ENCODE measurements at places on chromosomes 11 and 22. TPM values are rescaled to one million over a fixed set of nuclear protein-coding genes. Genes with fewer than 3 reads are reported as not detected.

Gene MS4A4A
- not detected for total RNA-seq

Gene GLYATL2
- 3.3 TPM for total RNA-seq

Gene ACAD8
- total RNA-seq, result 15.2 TPM

Gene HSPB2
- 3.3 TPM for total RNA-seq

Gene CHRM4
- total RNA-seq, result not detected

Gene MPPED2
- total RNA-seq, result not detected

Gene DDX10
- 15.7 TPM for total RNA-seq

Gene RPS19BP1
- 39.6 TPM for total RNA-seq

Gene ISX
- not detected for total RNA-seq

Gene RIBC2
- total RNA-seq, result 5.7 TPM

Gene AQP11
- total RNA-seq, result 2.8 TPM

Gene C11orf87
- total RNA-seq, result not detected

GRCh38 chr11:17839450-17839849 lies 104.9 kb downstream of the KCNC1 start:
- DNase-seq, result no peak

GRCh38 chr11:104410336-104410735 lies 246.4 kb upstream of the PDGFD start:
- peak; percentile 10 for DNase-seq

DNA sequence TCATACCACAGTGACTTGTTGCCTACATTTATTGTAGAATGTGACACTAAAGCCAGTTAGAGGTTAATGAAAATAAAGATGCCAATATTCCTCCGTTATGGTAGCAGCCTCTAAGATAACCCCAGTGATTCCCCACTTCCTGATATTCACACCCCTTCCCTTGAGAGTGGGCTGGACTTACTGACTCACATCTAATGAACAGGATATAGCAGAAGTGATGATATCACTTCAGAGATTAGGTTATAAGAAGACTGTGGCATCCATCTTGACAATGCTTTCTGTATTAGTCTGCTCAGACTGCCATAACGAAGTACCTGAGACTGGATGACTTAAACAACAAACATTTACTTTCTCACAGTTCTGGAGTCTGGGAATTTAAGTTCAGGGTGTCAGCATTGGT lies 149.6 kb upstream of the MTNR1B start:
- DNase-seq, result no peak

DNA sequence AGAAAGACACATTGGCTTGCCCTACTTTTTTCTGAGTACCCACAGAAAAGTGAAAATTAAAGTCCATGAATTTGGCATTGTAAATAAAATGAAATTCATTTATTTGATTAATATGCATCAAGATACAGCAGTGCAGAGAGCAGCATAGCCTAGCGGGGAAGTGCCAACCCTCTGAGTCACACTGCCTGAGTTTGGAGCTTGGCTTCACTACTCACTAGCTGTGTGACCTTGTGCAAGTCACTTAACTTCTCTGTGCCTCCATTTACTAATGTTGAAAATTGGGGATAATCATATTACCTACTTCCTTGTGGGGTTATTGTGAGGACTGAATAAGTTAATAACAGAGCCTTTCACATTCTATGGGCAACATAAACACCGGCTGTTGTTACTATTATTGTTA lies 111.5 kb upstream of the CSNK2A3 start:
- DNase-seq, result peak; percentile 4

GRCh38 chr11:71311928-71312510 lies 59.6 kb upstream of the SHANK2 start:
- DNase-seq, result no peak

- no peak for DNase-seq
Observed at GRCh38 chr22:37784829-37785495, 22.8 kb upstream of the GCAT start.

DNA sequence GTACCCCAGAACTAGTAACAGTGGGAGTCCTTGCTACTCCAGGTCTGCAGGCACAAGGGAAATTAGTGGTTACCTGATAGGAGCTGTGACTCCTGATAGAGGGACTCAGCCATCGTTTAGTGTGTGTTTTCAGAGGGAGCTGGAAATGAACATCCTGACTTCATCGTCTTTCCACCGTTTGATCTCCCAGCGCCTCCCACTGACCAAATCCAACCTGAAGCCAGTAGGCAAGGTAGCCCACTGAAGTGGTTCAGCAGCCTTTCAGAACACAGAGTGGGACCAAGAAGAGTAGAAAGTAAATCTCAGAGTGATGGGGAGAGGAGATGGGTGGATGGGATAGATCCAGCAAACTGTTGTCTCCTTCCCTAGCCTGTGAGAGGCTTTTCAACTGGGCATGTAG lies 385.9 kb downstream of the INSC start:
- no peak for DNase-seq

GRCh38 chr11:10511181-10511621 lies 29.8 kb downstream of the RNF141 start:
- DNase-seq, result no peak

- no peak for DNase-seq
Observed at GRCh38 chr22:41911001-41911611, 3.8 kb downstream of the SHISA8 start.

DNA sequence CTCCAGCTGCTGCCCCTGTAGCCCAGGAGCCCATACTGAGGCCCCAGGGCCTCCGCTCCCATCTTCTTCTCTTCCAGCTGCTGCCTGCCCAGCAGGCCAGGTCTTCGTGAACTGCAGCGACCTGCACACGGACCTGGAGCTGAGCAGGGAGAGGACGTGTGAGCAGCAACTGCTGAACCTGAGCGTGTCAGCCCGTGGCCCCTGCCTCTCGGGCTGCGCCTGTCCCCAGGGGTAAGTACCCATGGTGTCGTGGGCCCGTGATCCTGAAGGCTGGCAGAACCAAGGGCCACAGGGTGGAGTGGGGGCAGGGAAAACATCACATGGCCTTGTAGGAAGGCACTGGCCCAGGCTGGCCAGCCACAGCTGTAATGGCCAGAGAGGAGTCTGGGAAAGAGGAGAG lies 31.2 kb downstream of the OTOG start:
- no peak for DNase-seq

DNA sequence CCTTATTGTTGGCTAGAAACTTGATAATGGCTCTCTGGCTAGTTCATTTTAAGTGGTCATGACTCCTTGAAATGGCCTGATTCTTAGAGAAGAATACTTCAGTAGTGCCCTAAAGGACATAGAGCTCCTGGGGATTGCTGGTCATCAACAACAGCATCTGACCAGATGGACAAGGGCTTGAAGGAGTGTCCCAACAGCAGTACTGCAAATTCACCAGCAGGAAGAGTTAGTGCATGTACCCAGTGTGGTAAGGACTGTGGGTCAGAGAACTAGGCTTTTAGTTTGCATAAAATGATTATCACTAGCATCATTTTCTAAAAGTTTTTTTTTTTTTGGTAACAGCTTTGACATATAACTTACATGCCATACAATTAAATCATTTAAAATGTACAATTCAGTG lies 39.5 kb upstream of the CUL5 start:
- DNase-seq, result no peak

GRCh38 chr11:94449437-94449836 lies 44.2 kb downstream of the MRE11 start:
- peak; percentile 80 for DNase-seq

GRCh38 chr11:102279641-102280170 lies 37.6 kb upstream of the BIRC3 start:
- peak; percentile 70 for DNase-seq

DNA sequence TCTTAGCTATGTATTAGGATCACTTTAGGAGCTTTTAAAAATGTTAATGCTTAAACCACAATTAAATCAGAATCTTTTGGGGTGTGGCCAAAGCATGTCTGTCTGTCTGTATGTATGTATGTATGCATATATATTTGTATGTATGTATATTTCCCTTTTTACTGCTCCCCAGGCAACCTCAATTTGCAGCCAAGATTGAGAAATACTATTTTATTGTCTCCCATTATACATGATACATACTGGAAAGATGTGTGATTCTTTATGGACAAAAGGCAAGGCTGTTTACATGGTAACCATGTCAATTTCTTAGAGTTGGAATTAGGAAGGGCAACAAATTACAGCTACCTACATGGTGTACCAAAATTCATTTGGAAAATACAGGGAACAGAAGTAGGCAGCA lies 783.6 kb downstream of the ETS1 start:
- no peak for DNase-seq

GRCh38 chr11:31824879-31825837 lies 14.0 kb upstream of the PAX6 start:
- DNase-seq, result no peak

DNA sequence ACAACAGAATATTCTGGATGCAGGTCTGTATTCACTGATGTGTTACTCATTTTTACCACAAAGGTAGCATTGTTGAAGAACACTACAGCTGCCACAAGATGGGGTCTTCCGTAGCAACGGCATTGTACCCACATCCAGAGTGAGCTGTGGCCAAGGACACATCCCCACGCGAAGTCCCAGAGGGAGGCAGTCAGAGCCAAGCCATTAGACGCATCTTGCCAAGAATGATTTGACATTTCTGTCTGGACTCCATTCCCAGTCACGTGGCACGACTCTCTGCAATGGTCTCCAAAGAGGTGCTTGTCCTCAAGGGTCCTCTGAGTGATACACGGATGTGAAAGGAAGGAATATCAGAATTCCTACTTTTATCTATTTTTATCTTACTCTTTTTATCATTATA lies 15.5 kb downstream of the OPCML start:
- no peak for DNase-seq

GRCh38 chr11:85752890-85753581 lies 57.9 kb downstream of the SYTL2 start:
- no peak for DNase-seq

GRCh38 chr11:12186701-12187100 lies 76.3 kb downstream of the MICAL2 start:
- DNase-seq, result no peak

- DNase-seq, result no peak
Observed at GRCh38 chr11:62892077-62892922, 11.6 kb downstream of the SLC3A2 start.

DNA sequence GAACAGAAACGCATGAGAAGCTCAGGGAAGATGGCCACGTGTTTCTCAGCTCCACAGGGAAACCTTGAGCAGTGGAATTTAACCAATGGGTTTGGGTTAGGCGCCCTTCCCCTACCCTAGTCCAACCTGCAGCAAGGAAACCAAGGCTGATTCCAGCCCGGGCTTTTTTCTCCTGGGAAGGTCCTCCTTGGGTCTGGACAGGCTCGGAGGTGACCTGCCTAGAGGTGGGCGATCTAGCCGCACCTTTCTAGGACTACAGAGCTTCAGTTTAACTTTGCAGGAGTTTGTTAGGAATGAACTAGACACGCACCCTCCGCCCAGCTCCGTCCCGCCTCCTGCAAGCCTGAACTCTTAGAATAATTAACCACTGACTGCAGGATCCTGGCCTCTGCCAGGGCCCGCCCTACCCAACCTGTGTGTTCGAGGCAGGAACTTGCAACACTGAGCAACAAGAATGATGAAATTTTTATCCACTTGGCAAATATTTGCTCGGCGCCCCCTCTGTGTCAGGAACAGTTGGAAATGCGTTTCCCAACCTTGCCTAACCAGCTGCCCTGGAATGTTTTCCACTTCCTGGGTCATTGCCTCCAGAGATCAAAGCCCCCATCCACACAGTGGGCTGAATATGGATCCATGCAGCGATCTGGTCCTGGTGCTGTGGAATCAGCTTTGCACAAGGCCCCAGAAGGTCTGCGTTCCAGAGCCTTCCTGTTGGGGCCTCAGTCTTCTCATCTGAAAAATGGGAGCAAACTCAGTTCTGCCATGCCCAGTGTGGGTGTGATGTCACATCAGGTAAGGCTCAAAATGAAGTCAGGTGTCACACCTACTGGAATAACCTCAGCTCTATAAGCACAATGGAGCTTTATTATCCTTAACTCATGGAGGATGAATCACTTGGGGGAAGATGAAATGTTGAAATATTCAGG lies 13.3 kb downstream of the MPST start:
- peak; percentile 85 for DNase-seq

- DNase-seq, result no peak
Observed at GRCh38 chr11:93563857-93564256, 20.7 kb upstream of the SMCO4 start.

GRCh38 chr22:44292521-44292920 lies 20.2 kb downstream of the SHISAL1 start:
- DNase-seq, result no peak

DNA sequence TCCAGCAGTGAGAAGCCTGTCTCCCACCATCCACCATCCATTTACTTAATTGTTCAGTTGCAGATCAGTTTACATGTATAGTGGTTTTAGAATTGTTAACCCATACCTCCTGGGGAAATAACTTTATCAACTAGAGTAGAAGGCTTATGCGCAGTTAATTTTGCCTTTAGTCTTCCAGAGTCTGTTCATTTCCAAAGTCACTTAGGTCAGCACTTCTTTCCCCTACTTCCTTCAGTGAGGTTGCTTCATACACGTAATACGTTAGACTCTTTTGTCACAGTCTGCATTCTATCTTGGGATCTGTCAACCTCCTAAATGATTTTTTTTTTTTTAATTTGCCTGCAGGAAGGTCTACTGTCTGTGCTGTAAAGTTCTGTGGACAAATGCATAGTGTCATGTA lies 495.6 kb upstream of the ISX start:
- no peak for DNase-seq

GRCh38 chr11:112837162-112837826 lies 123.9 kb upstream of the NCAM1 start:
- DNase-seq, result no peak

- no peak for DNase-seq
Observed at GRCh38 chr22:50261615-50262459, at the start of gene MAPK12. TSS of gene MAPK12 (minus strand) at chr22:50261683. CDS start at chr22:50261509, 174 bp downstream.

DNA sequence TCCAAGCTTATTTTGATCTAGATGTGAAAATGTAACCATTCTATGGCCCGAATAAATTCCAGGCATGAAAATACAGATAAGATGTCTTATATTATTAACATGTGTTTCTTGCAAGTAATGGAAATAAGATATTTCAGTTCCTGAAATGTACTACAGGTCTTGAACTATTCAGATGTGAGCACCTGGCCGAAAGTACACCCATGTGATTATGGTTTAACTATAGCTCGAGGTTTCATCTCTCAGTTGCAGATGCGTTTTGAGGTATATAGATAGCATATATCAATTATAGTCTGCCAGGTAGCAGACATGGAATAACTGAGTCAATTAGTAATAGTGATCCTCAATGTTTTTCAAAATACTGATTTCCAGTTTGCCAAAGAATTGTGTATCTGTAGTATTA lies 68.3 kb downstream of the DDIAS start:
- DNase-seq, result no peak

- no peak for DNase-seq
Observed at GRCh38 chr11:127273593-127274327, 273.2 kb upstream of the KIRREL3 start.

GRCh38 chr11:16406226-16406625 lies 49.9 kb upstream of the SOX6 start:
- no peak for DNase-seq

DNA sequence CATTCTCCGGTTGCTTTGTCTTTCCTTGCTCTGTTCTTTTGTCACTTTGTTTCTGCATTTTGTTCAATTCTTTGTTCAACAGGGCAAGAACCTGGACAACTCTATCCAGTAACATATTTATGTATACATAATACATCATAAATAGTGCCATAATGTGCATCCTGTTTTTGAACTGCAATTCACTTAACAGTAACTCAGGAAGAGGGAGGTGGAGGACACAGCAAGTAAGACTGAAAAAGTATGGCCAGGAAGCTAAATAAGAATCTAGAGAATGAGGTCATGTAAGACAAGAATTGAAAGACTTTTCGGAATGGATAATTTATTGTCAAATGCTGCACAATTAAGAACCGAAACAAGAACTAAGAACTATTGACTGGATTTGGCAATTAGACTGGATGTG lies 29.2 kb upstream of the CHORDC1 start:
- no peak for DNase-seq
